ENCODE measurements at places on chromosomes 16 and 17. TPM values are rescaled to one million over a fixed set of nuclear protein-coding genes. Genes with fewer than 3 reads are reported as not detected.
A peak's percentile ranks its signal among the peaks of the same experiment; 100 is the strongest.

- no peak overlapping the region for H3K27ac ChIP-seq
- no peak overlapping the region for H3K4me3 ChIP-seq
- H3K4me1 ChIP-seq, result peaks cover 6% of the 10 kb centered on the region
- H3K27me3 ChIP-seq, result no peaks in the 10 kb centered on the region
Observed at GRCh38 chr17:62017496-62017895, 47.6 kb downstream of the MED13 start.

DNA sequence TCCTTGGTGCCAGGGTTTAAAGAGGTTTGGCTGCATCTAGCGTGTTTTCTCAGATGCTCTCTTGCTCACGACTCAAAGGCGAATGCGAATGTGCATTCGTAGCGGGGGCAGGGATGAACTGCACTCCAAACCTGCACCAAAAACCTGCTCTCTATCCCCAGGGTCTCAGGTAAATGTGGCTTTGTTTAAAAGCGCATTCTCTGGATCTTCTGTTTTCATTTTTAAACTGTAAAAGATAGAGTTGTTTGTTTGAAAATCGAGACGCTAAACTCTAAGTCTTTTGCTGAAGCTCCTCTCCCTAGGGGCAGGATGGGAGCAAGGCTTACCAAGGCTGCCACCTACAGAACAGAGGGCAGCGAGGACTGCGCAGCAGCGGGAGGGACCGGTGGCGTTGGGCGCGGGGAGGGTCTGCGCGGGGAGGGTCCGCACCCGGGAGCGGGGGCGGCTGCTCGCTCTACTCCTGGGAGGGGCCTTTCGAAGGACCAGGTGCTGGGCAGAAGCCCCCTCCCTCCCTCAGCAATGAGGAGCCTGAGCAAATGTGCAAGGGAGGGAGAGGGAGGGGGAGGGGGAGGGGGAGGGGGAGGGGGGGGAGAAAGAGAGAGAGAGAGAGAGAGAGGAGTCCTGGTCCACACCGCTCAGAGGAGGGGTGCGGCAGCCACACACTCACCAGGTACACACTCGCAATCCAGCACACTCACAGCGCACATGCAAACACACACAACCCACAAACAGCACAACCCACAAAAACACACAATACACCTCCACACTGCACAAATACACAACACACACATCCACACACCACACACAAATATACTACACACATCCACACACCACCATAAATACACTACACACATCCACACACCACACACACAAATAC, 142.8 kb downstream of the GRIN2A start:
- no peak overlapping the region for H3K4me3 ChIP-seq
- DNase-seq, result no peak
- no peaks in the 10 kb centered on the region for H3K4me1 ChIP-seq
- H3K27ac ChIP-seq, result no peak overlapping the region
- H3K36me3 ChIP-seq, result no peaks in the 10 kb centered on the region

DNA sequence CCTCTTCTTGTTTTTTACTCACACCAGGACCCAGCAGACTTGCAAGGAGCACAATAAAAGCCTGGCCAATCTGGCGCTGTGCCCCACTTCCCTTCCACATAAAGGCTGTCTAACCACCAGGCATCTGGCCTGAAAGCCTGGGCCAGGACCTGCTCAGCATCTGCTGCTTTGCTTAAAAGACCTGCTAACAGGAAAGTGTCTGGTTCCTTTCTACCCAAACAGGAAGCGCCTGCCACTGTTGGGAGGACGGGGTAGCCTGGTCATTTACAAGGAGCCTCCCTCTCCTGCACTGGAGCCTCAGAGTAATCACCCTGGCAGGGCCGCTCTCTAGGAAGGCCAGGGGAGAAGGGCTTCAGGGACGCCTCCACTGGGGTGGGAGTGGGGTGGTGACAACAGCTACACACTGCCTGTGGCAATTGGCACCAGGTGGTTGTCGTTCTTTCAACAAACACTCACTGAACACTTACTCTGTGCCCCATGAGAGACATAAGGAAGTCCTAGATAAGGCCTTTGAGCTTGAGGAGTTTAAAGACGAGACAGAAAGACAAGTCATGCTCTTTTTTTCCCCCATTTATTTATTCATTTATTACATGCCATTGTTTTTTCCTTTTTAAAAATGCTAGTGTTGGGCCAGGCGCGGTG, 6.3 kb upstream of the MMP28 start:
- H3K4me1 ChIP-seq, result peaks cover 20% of the 10 kb centered on the region
- H3K27me3 ChIP-seq, result no peaks in the 10 kb centered on the region
- DNase-seq, result no peak
- H3K36me3 ChIP-seq, result no peaks in the 10 kb centered on the region

DNA sequence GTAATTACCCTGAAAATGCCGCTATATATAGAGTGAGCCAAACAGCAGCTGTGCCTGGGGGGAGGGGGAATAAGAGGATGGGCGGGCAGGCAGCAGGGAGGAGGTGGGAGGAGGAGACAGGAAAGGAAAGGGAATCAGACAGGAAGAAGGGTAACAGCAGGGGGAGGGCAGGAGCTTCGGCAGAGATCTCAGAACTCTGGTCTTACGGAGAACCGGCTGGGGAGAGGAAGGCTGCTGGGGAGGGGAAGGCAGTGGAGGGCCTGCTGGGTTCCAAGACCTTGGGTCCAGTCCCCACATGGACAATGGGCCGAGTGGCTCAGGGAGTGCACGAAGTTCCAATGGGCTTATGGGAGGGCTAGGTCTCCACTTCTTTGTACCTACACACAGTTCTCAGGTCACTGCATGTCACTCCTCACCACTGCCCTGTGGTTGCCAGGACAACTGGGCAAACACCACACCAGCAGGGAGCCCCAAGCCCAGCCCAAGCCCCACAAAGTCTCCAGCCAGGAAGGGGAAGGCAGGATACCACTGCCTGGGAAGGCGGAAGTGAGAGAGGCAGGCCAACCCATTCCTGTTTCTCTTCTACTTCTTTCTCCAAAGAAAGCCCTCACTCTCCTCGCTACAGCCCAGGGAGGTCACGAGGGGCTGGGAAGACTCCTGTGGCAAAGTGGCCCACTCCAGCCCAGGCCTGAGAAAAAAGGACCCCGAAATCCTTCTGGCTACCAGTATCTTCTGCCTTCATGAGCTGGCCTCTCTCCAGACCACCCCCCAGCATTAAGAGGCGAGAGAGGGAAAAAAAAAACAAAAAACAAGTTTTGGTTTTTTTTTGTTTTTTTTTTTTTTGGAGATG, 25.3 kb downstream of the G6PC3 start:
- H3K27ac ChIP-seq, result peak overlapping the region; percentile 93
- peak overlapping the region; percentile 50 for H3K4me3 ChIP-seq
- no peaks in the 10 kb centered on the region for H3K36me3 ChIP-seq
- H3K27me3 ChIP-seq, result no peaks in the 10 kb centered on the region

- H3K27me3 ChIP-seq, result peaks cover 81% of the 10 kb centered on the region
- no peak overlapping the region for H3K4me3 ChIP-seq
- H3K27ac ChIP-seq, result no peak overlapping the region
- DNase-seq, result no peak
- no peaks in the 10 kb centered on the region for H3K36me3 ChIP-seq
- H3K4me1 ChIP-seq, result no peaks in the 10 kb centered on the region
Observed at GRCh38 chr17:49002331-49002730, 5.1 kb downstream of the IGF2BP1 start.

DNA sequence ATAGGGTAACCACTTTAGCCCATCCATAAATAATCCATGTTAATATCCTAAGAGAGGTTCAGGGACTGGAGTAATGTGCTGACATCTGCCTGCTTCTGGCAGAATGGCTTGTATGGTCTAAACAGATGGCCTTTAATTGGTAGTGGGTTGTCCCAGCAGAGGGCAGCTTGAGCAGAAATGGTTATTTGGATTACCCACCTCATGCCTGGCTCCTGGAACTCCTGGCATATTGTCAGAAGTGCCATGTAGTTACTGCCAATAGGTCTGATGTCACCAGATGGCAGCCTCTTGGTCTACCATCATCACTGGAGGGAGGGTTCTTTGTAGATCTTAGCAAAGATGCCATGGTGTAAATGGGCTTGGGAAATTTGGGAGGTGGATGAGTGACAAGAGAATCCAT, 157.5 kb upstream of the SOX9 start:
- H3K4me1 ChIP-seq, result no peaks in the 10 kb centered on the region
- H3K27ac ChIP-seq, result no peak overlapping the region
- H3K27me3 ChIP-seq, result no peaks in the 10 kb centered on the region
- DNase-seq, result no peak
- H3K36me3 ChIP-seq, result no peaks in the 10 kb centered on the region

The KRT16 gene
- 0.61 TPM for total RNA-seq

- no peak for DNase-seq
- H3K36me3 ChIP-seq, result no peaks in the 10 kb centered on the region
- H3K27me3 ChIP-seq, result no peaks in the 10 kb centered on the region
- H3K27ac ChIP-seq, result no peak overlapping the region
- no peaks in the 10 kb centered on the region for H3K4me1 ChIP-seq
Observed at GRCh38 chr17:8975091-8975725, 9.7 kb upstream of the PIK3R5 start.

The HOXB1 gene
- total RNA-seq, result not detected

- peaks cover 13% of the 10 kb centered on the region for H3K4me1 ChIP-seq
- H3K27me3 ChIP-seq, result no peaks in the 10 kb centered on the region
- no peak overlapping the region for H3K27ac ChIP-seq
- no peaks in the 10 kb centered on the region for H3K36me3 ChIP-seq
- no peak overlapping the region for H3K4me3 ChIP-seq
- DNase-seq, result no peak
Observed at GRCh38 chr17:17309356-17309755, 6.2 kb downstream of the NT5M start.

DNA sequence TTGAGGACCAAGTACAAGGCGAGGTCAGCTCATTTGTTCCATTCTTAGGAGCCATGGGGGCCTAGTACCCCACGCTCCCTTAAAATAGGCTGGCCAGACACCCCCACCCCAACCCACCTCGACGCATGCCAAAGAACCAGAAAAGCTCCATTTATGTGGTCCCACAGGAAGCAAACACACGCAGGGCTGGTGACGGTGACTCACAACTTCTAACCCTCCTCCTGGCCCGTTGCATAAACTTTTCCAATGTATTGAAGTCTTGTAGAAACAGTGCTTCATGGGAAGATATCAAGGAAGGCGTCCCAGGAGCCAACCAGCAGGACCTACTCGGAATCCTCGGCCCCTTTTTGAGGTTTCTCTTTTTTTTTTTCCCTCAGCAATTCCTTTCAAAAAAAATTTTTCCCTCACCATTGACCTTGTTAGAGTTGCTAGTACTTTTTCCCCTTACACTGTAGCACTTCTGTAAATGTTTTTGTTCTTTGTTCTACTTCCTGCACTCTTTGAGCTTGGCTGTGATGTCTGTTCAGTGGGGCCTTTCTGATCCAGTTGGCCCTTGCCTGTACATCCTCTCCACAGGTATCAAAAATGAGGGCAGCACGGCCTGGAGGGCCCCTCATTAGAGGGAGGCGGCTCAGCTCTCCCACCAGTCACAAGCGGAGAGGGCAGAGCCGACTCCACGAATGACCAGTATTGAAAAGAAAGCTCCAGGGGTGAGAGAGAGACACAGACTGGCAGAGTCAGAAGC, 208.3 kb downstream of the RGS9 start:
- peaks cover 14% of the 10 kb centered on the region for H3K4me1 ChIP-seq
- H3K36me3 ChIP-seq, result no peaks in the 10 kb centered on the region
- H3K27ac ChIP-seq, result no peak overlapping the region
- H3K27me3 ChIP-seq, result no peaks in the 10 kb centered on the region
- no peak for DNase-seq

The CLDN9 gene
- total RNA-seq, result 0.76 TPM

GRCh38 chr17:17847726-17848125, 10.9 kb upstream of the SREBF1 start:
- DNase-seq, result no peak
- H3K4me3 ChIP-seq, result no peak overlapping the region
- H3K27ac ChIP-seq, result no peak overlapping the region

GRCh38 chr16:1535391-1536291, 2.2 kb downstream of the TMEM204 start:
- no peak overlapping the region for H3K27ac ChIP-seq
- no peak for DNase-seq
- no peak overlapping the region for H3K4me3 ChIP-seq
- no peaks in the 10 kb centered on the region for H3K4me1 ChIP-seq
- no peaks in the 10 kb centered on the region for H3K27me3 ChIP-seq

DNA sequence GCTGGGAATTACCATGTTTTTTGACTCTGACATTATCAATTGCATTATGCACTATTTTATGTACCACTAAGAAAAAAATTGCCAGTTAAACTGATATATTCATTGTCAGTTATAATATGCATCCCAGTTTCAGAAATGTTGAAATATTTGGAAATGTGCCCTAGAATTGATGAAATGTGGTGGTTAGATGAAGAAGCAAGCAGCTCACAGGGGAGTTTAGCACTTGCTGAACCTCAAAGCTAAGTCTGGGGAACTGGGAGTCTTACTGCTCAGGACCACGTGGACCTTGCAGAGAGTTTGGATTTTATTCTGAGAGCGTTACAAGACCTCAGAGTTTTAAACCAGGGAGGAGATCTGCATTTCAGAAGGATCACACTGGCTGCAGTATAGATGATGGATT, 67.9 kb downstream of the TNRC6C start:
- no peak overlapping the region for H3K27ac ChIP-seq
- H3K4me3 ChIP-seq, result no peak overlapping the region
- no peaks in the 10 kb centered on the region for H3K36me3 ChIP-seq
- DNase-seq, result no peak

The CACNA1G gene
- 3.4 TPM for total RNA-seq

DNA sequence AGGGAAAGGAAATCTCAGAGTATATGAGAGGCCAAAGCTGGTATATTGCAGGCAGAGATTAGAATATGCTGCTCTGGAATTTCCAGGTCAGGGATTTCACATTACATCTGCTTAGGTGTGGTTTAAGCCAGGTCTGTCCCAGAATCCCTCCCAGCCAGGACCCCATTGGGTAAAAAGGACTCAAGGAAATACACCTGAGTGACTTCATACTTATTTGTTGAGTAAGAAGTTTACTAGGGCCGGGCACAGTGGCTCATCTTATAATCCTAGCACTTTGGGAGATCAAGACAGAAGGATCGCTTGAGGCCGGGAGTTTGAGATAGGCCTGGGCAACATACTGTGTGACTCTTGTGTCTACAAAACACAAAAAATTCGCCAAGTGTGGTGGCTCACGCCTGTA, 7.2 kb downstream of the PIPOX start:
- no peak overlapping the region for H3K4me3 ChIP-seq
- H3K27me3 ChIP-seq, result peaks cover 9% of the 10 kb centered on the region
- H3K27ac ChIP-seq, result no peak overlapping the region
- H3K36me3 ChIP-seq, result no peaks in the 10 kb centered on the region

DNA sequence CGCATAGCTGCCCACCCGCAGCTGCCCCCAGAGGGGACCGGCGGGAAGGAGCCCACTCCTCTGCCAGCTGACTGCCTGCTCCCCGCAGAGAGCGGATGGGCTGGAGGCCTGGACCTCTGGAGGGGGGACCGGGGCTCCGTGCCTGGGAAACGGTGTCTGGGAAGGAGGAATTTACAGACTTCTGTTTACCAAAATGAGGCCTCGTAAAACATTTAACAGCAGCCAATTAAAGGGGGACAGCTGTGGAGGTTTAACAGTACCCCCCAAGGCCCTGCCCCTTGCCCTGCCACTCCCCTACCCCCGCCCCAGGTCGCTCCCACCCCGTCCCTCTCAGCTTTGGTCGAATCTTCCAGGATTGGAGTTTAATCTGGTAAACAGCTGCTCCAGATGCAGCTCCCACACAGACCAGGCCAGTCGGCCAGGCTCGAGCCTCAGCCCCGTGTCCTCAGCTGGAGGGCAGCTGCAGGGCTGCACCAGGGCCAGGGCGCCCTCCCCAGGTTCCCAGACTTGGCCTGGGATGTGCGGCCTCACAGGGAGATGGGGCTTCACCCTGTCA, 41.1 kb downstream of the BAHCC1 start:
- no peaks in the 10 kb centered on the region for H3K27me3 ChIP-seq
- no peak overlapping the region for H3K27ac ChIP-seq
- DNase-seq, result no peak

- H3K4me1 ChIP-seq, result peaks cover 26% of the 10 kb centered on the region
- H3K36me3 ChIP-seq, result peaks cover 36% of the 10 kb centered on the region
- H3K27me3 ChIP-seq, result no peaks in the 10 kb centered on the region
- no peak for DNase-seq
Observed at GRCh38 chr17:48892940-48893645, 506 bp downstream of the ATP5MC1 start.

All from HCT116 (cell line).